Activated effector memory CD4-positive, alpha-beta T cell treated with Interleukin-2 at 50 U/mL for 16 hours (primary cell): ENCODE measurements at places on chromosomes 5 and 9.

GRCh38 chr5:137342764-137343163, 156.4 kb downstream of the SPOCK1 start:
- DNase-seq: no peak

DNA sequence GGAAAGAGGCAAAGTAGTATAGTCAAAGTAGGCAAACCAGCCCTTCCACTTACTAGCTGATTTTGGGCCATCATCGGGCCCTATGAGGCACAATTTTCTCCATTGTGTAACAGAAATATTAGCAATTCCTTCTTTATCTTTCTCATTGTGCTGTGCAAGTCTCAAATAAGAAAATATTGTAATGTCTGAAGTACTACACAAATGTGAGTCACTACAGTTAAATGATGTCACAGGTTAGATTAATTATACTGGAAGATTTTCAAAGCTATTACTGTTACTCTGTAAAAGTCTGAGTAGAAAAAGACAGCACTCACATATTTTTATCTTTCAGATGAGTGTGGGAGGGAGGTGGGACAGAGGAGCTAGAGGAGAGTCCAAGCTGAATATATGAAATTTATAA, 12.4 kb upstream of the TMC1 start:
- DNase-seq: no peak

- DNase-seq: no peak
These were observed 22.5 kb downstream of the NEK6 start for GRCh38 chr9:124280176-124280691.

- DNase-seq: no peak
These were observed 126.6 kb downstream of the ZNF354C start for GRCh38 chr5:179186801-179187200.

GRCh38 chr5:17182494-17182893, 34.9 kb upstream of the BASP1 start:
- DNase-seq: no peak

GRCh38 chr5:64742821-64743220, 25.7 kb downstream of the SREK1IP1 start:
- DNase-seq: no peak

DNA sequence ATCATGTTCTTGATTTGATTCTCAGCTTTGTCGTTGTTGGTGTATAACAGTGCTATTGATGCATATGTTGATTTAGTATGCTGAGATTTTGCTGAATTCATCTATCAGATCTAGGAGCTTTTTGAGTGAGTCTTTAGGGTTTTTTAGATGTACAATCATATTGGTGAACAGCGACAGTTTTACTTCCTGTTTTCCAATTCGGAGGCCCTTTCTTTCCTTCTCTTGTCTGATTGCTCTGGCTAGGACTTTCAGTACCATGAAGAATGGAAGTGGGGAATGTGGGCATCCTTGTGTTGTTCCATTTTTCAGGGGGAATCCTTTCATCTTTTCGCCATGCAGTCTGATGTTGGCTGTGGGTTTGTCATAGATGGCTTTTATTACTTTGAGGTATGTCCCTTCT, 100.4 kb downstream of the SGCD start:
- DNase-seq: no peak

GRCh38 chr5:175517824-175518450, 39.6 kb downstream of the SFXN1 start:
- peak; percentile 43 for DNase-seq

- DNase-seq: no peak
These were observed 129.7 kb upstream of the PCA3 start for GRCh38 chr9:76634356-76635054.

DNA sequence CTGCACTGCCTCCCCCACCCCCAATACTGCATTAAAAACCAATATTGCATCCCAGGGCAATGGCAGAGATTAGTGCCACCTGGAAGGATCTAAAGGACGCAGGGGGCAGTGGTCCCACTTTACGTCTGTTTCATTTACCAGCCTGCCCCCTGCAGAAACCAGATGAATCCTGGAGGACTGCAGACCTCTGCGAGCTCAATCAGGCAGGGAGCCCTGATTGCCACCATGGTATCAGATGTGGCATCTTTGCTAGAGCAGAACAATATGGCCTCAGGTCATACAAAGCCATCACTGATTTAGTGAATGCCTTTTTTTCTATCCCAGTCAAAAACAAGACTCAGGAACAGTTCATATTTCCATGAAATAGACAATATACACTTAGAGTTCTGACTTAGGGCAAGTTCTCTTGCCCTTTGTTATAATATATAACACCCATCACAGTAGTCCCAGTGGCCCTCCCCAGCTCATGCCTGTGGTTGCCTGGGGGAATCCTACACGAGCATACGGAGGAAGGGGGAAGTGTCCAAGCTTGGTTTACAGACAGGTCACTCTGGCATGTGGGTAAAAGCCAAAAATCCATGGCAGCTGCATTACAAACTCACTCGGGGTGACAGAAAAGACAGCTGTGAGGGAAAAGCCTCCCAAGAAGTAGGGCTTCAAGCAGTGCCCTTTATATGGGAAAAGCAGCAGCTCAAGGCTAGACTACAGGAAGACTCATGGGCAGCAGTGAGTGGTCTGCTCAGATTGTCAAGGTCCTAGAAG, 85.1 kb downstream of the MED27 start:
- DNase-seq: no peak

DNA sequence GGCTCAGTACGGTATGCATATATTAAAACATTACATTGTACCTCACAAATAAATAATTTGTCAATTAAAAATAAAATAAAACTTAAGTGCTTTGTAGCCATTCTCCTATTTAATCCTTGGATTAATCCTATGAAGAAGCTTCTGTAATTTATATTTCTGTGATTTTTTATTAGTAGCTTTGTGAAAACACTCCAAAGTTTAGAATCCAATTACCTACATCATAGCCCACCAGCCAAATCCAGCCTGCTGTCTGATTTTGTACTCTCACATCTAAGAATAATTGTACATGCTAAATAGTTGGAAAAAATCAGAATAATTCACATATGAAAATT, 10.4 kb downstream of the MED7 start:
- no peak for DNase-seq

DNA sequence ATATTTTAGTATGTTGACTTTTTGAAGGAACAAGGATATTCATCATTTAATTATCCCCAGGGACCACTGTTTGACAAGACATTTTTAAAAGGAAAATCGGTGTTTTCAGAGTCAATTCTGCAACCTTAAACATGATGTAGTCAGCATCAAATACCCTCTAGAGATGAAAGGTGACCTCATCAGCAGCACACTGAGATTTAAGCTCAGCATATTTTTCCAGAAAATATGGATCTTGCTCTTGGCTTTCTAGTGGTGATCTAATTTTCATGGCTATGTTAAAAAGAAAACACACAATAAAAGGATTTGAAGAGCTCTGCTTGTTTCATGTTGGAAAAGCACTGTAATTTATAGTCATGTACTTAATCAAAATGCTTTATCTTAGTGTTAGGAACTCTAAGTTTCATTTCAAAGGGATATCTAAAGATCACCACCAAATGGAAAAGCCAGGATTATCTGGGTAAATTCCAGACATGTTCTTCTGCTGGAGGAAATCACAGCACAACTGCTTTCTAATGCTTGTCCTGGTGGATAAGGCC, 487.2 kb downstream of the ENC1 start:
- DNase-seq: no peak

GRCh38 chr9:124794902-124795491, 18.1 kb downstream of the OLFML2A start:
- no peak for DNase-seq

GRCh38 chr9:94681508-94681907, 42.2 kb upstream of the FBP1 start:
- DNase-seq: peak; percentile 29

GRCh38 chr9:136193127-136193890, 11.6 kb downstream of the LHX3 start:
- DNase-seq: no peak

DNA sequence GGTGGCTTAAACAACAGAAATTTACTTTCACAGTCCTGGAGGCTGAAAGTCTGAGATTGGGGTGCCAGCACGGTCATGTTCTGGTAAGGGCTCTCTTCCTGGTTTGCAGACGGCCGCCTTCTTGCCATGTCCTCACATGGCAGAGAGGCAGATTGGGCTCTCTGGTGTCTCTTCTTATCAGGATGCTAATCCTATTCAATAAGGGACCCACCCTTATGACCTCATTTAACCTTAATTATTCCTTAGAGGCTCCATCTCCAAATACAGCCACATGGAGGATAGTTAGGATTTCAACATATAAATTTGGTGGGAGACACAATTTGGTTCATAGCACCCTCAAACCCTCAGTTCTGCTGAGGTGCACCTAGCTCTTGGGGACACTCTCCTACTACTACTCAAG, 180.4 kb downstream of the DAB2IP start:
- DNase-seq: no peak

DNA sequence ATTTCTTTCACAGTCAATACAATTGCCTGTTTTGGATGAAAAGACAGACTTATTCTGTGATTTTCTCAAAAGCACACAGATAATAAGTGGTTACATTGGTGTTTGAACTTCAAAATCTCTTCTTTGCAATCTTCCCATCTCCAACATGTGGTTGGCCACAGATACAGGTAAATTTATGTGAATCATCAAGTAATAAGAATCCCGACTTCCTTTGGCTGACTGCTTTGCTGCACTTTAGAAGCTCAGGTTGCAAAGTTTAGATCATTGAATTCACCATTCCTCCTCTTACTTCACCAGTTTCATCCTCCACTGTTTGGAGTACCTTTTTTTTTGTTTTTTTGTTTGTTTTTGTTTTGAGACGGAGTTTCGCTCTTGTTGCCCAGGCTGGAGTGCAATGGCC, 56.5 kb upstream of the ADRB2 start:
- DNase-seq: no peak
